ENCODE measurements at places on chromosomes 12 and 14. TPM values are rescaled to one million over a fixed set of nuclear protein-coding genes. Genes with fewer than 3 reads are reported as not detected.

Gene KRT83
- not detected for total RNA-seq

Gene GALNT4
- total RNA-seq, result 6.9 TPM

Gene SERPINA10
- not detected for total RNA-seq

Gene CLEC9A
- total RNA-seq, result not detected

Gene NFE2
- not detected for total RNA-seq
